Activated T-helper 9 cell treated with anti-CD3 and anti-CD28 coated beads, Interleukin-2, amount 50 U/mL, for 16 hours (primary cell): ENCODE measurements at places on chromosomes 1 and 21.

GRCh38 chr1:111624382-111624781 lies 4.8 kb downstream of the RAP1A start:
- DNase-seq = no peak

- DNase-seq = peak; percentile 27
Measured at GRCh38 chr1:91754348-91754747, 131.6 kb downstream of the TGFBR3 start.

GRCh38 chr1:10724948-10725847 lies 71.2 kb downstream of the CASZ1 start:
- no peak for DNase-seq

DNA sequence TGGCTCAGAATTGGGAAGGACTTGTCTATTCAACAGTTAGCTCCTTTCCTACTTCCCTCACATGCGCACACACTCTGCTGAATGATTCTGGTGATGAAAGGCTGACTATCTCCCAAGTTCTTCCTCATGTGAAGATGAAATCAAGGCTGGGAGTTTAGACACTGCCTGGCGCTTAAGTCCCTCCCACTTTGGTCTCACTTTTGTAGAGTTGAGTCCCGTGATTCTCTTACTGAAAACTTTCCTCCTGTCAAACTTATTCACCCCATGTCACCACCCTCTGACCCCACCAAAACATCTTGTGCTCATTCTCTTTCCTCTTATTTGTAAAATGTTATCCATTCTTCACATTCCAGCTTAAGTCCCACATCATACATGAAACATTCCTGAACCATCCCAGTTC lies 8.4 kb upstream of the MRPS6 start:
- DNase-seq = no peak

DNA sequence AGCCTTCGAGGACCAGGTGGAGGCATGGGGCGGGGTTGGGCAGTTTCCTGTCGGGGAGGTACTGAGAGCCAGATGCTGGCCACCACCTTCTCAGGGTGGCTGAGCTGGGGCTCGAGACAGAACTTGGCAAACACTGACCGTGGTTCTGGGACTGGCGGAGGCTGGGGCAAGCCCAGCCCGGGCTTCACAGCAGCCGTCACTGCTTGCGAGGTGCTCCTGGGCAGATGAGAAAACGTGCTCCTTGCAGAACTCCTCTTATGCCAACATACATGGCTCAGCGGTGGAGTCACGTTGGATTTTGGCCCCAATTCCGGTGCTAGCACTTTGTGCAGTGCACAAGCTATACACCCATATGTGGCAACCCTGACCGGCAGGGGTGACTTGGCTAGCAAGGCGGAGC lies 69.2 kb downstream of the RUNX3 start:
- no peak for DNase-seq

DNA sequence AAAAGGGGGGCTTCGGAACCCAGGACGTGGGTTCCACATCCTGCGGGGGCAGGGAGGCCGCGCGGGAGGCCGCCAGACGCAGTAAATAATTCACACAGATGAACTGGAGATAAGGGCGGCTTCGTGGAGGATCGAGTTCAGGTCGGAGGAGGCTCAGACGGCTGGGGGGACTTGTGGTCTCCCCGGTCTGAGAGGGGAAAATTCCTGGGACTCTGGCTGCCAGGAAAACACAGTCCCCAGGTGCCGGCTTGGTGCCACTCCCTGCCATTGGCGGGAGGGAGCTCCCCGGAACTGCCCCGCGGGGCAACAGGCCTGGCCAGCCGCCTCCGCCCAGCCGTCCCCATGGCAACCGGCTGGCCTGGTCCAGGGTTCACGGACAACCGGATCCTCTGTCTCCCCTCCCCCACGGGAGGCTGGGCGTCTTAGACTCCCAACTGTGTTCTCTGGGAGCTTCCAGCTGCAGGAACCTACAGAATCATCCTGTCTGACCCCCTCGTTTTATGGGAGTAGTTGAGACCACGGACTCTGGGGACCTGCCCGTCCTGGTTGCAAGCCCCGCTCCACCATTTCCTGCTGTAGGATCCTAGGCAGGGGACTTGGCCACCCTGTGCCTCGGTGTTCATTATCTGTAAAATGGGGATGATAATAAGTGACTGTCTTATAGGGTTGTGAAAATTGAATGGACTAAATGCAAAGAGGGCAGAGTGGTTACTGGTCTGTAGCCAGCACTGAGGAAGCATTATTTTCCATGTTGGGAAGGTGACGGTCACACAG lies 9.6 kb downstream of the CAMK2N1 start:
- no peak for DNase-seq

DNA sequence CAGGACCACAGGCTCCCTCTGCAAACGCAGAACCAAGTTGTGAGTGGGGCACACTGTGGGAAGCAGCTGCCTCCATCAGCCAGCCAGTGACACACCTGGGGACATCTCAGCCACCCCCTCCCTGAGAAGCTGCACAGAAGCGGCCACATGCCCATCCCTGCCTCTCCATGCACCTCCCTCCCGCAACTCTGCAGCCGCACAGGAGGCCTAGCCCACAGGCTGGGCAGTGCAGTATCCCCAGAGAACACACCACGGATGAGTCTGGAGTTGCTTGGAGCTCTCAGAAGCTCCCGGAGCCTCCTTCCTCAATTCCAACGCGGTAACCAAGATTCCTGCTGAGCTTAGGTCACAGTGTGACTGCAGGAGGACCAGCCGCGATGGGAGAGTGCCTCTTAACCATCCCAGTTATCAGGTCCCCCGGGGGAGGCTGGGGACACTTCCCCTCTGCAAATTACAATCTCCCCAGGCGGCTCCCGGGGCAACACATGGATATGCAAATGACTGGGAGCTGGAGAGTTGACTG lies 1.2 kb upstream of the WNT3A start:
- DNase-seq = no peak

DNA sequence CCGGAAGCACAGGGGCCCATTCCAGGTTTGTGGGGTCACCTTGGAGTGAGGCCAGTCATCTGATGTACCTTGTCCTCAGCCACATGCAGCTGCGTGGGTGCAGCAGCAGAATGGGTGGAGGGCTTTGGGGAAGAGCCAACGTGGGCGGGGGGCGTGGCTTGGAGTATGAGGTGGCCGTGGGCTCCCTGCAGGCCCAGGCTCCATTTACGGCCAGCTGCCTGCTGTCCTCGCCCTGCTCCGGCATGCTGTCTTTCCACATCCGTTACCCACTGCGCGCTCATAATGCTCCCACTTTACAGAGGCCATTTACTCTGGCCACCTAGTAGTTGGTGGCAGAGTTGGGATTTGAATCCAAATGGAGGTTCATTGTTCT lies 27.8 kb upstream of the TINAGL1 start:
- no peak for DNase-seq

DNA sequence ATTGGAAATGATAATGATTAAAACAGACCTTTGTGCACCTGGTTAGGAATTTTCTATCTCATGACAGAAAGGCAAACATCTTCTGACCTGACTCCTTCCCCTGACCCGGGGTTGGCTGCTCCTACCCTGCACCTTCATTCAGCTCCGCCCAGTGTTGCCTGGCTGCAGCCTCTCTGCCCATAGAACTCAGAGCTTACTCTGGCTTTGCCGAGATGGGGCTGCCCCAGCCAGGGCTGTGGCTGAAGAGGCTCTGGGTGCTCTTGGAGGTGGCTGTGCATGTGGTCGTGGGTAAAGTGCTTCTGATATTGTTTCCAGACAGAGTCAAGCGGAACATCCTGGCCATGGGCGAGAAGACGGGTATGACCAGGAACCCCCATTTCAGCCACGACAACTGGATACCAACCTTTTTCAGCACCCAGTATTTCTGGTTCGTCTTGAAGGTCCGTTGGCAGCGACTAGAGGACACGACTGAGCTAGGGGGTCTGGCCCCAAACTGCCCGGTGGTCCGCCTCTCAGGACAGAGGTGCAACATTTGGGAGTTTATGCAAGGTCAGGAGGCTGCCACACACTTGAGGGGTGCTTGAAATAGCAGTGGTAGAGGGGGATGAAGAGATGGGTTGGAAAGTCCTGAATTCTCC lies at the start of gene DIO1:
Gene DIO1, plus strand, starts transcription at position 189 of the 638 bp plus-strand sequence. Its CDS starts 24 bp downstream, at position 213.
- DNase-seq = no peak

DNA sequence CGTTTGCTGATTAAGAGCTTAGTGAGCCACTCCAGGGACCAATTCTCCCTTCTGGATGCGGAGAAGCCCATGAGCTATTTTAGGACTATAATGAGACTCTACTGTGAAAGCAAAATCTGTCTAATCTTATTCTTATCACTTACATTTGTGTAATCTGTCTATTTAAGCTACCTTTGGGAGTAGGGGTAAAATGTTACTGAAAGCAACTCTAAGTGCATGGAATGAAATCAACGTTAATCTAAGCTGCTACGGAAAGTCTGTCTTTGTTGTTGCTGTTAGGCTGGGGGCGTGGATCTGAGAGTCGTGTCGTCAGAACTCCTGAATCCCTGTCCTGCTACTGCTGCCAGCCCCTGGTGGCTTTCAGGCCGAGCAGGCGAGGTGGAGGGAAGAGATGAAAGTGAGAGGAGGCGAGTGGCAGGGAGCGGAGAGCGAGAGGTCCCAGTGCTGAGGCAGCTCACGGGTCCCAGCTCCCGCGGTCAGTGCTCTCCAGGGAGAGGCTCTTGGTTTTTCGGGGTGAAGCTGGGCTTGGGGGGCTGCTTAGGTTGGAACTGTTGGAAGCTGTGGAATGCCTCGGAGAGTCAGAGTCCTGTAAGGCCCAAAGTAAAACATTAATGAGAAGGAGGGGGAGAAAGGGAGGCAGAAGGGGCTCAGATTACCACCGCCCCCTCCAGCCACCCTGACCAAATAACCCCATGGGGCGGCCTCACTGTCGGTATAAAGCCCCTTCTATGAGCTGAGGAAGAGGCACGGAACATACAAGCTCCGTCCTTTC lies 53.9 kb downstream of the COQ8A start:
- DNase-seq = no peak

DNA sequence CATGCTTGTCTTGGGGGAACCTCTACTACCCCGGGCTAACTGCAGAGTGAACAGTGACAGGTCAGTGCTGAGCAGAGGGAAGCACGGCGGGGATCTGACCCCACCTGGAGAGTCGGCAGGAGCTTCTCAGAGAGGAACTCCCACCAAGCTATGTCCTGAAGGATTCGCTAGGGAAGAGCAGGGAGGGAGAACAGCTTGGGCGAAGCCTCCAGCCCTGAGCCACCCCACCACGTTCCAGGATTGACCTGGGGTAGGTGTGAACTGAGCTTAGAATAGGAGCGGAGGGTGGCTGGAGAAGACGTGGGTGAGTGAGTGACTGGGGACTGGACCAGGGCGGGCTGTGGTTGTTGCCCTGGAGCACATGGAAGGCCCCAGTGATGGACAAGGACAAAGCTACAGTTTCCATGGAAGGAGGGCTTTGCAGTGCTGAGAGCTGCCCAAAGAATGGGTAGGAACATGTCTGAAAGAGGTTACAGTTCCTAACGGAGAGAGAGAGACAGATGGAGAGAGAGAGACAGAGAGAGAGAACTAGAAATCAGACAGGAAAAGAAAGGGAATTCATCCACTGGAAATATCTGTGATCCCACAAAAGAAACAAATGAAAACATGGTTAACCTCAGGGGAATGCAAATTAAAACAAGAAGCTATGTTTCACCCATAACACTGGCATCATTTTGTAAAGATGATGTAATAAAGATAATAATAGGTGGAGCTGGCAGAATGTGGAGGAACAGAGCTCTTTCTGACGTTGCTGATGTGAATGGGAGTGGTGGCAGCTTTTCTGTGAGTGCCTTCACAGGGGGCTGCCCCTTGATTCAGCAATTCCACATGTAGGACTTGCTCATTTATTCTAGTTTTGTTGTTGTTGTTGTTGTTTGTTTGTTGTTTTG lies 17.2 kb downstream of the BSND start:
- no peak for DNase-seq

GRCh38 chr1:18764362-18764761 lies 95.1 kb downstream of the TAS1R2 start:
- DNase-seq = no peak

DNA sequence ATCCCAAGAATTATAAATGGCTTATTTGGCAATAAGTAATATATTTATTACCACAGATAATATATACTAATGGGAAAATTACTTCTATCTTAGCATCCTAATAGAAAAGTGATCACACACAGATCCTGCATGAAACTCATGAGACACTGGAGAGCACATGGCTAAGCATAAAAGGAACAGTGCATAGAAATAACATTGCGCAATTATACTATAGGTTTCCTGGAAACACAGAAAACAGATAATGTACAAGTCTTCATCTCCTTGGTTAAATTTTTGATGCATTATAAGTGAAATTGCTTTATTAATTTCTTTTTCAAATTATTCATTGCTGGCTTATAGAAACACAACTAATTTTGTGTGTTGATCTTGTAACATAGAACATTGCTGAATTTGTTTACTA lies 210.4 kb downstream of the USH2A start:
- DNase-seq = no peak

DNA sequence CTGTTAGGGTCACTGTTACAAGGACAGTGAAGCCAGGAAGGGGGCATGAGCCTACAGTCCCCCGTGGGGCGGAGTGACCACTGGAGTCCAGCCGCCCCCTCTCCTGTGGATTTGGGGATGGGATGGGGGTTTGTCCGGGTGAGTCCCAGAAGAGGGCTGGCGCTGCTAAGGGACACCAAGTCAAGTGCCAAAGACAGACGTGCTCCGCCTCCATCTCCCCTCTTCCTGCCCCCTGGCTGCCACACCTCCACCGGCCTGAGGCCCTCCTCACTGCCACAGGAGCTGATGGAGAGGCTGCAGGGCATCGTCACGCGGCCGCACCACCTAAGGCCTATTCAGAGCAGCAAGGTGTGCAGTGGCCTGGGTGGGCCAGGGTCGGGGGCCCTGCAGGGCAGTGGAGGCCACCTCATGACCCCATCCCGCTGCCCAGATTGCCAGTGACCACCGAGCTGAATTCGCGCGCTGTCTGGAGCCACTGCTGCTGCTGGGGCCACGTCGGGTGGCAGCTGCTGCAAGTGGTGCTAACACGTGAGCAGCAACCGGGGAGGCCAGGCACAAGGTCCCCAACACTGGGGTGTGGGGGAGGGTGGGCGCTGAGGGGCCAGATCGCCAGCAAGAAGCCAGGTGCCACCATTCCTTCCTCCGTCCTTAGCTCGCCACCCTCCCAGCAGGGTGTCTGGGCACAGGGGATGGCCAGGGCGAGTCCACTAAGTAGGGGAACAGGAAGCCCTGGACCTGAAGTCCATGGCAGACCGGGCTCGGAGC lies 4.9 kb downstream of the RNF207 start:
- DNase-seq = no peak

- no peak for DNase-seq
Measured at GRCh38 chr1:82446236-82446635, 645.5 kb downstream of the ADGRL2 start.

- no peak for DNase-seq
Measured at GRCh38 chr1:242139986-242140385, 141.1 kb upstream of the MAP1LC3C start.

GRCh38 chr1:168466092-168466713 lies 77.6 kb downstream of the XCL2 start:
- DNase-seq = peak; percentile 17

DNA sequence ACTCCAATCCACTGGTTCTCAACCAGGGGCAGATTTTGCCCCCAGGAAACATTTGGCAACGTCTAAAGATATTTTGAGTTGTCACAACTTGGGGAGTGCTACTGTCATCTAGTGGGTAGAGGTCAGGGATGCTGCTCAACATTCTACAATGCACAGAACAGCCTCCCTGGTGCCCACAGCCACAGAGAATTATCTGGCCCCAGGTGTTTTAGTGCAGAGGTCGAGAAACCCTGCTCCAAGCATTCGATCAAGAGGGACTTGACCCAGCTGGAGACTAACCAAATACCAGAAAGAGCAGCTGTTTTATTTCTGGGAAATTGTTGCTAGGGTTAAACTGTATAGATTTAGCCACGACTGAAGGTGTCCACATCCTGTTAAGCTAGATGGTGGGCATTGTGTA lies 19.2 kb downstream of the CD247 start:
- DNase-seq = no peak

- no peak for DNase-seq
Measured at GRCh38 chr1:151619489-151620093, 7.7 kb downstream of the SNX27 start.
